Stimulated activated CD8-positive, alpha-beta memory T cell treated with anti-CD3 and anti-CD28 coated beads, Interleukin-7, amount 100 ng/mL, for 48 hours (primary cell): ENCODE measurements at places on chromosomes 3 and 15.
A peak's percentile ranks its signal among the peaks of the same experiment; 100 is the strongest.

DNA sequence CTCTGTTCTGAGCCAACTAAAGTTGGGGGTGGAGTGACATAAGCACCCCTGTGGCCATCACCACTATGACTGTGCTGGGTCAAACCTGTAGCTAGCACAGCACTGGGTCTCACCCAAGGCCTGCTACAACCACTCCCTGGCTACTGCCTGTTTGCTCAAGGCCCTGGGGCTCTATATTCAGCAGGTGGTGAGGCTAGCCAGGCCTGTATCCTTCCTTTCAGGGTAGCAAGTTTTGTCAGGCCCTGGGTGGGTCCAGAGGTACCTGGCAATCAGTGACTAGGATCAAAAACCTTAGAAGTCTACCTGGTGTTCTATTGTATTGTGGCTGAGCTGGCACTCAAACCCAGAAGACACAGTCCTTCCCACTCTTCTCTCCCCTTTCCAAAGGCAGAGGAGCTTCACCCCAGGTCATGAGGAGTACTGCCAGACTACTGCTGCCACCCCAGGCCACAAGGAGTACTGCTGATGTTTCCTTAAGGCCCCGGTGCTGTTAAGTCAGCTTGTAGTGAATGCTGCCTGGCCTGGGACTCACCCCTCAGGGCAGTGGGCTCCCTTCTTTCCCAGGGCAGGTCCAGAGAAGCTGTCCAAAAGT lies 170.8 kb downstream of the IGSF11 start:
- DNase-seq = no peak

DNA sequence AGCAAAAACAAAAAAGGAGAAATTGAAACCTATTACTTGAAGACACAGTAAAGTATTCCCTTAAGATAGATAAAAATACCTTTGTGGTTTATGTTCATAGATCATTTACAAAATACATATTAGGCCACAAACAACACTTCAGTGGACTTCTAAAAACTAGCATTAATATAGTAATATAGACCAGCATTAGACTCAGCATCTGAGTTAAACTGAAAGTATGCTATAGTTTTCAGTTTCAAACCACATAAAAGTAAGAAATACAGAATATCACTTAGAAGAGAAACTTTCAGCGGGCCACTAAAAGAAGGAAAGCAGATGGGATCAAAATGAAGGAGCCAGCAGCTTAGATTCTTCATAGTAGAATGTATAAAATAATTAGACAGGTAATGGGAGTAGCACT lies 86.6 kb downstream of the MSL2 start:
- DNase-seq = no peak

GRCh38 chr15:81183439-81183775 lies 13.3 kb upstream of the IL16 start:
- DNase-seq = no peak

DNA sequence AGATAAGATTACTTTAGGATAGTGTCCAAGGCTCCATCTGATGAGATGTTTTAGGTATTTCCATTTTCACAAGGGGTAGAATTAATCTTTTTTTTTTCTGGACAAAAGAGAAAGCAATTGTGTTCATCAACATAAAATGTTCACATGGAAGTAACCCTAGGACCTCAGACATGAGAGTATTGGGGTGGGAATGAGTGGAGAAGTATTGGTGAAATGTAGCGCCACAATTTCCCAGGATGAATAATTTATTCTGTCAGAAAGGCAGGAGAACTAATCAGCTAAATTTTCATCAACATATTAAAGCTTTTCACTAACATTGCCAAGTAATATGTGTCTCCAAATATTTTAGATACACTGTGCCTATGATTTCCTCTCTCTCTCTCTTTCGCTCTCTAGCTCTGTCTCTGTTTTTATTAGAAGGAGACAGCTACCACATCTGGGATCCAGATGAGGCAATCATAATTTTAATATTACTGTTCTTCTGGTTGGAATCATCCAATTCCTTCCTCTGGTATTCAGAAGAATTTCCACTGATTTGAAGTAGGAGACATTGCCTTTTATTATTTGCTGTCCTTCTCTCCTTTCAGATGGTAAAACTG lies 21.6 kb upstream of the ZNF280D start:
- no peak for DNase-seq

- no peak for DNase-seq
Measured at GRCh38 chr15:88995449-88995848, 82.3 kb upstream of the MFGE8 start.

- DNase-seq = no peak
Measured at GRCh38 chr15:74221399-74222239, 14.5 kb upstream of the CCDC33 start.

- DNase-seq = no peak
Measured at GRCh38 chr3:122343654-122344053, 18.6 kb downstream of the CSTA start.

- peak; percentile 30 for DNase-seq
Measured at GRCh38 chr15:60392601-60392985, 5.2 kb downstream of the ANXA2 start.

GRCh38 chr3:58609990-58610389 lies 32.8 kb upstream of the FAM107A start:
- DNase-seq = no peak

DNA sequence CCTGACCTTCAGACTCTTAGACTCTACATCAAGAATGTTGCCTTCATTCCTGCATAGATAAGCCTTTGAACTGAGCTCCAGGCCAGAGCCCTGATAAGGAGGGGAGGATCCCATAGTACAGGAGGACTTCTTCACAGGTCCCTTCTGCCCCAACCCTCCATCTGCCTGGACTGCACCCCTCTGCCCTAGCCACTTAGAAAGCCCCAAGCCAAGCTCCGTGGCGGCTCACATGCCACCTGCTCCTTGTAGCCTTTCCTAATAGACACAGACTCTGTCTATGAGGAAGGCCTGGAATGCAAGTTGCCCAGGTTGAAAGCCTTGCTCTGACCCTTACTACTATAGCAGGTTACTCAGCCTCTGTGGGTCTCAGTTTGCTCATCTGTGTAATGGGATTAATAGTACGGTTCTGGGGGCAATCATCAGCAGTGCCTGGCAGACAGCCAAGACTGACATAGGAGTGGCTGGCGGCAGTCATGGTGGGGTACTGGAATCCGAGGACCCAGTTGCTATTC lies 11.6 kb downstream of the PCSK6 start:
- no peak for DNase-seq

- no peak for DNase-seq
Measured at GRCh38 chr3:169305460-169305859, 358.1 kb downstream of the MECOM start.

- peak; percentile 56 for DNase-seq
Measured at GRCh38 chr3:46098319-46098761, 71.1 kb upstream of the XCR1 start.

DNA sequence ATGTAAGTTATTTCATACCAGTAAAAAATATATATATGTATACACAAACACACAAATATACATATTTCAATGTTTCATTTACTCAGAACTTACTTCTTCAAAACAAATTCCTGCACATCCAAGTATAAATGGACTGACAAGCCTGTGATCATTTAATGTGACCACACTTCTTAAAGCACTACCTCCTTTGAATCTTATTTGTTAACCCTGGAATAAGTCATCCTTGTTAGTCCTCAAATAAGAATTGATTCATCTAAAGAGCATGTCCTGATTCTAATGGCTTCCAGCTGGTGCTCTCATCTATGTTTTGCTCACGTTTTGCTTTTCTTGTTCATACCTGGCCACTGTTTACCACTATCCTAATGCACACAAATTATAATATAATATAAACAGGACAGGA lies 103.9 kb upstream of the UBP1 start:
- no peak for DNase-seq

DNA sequence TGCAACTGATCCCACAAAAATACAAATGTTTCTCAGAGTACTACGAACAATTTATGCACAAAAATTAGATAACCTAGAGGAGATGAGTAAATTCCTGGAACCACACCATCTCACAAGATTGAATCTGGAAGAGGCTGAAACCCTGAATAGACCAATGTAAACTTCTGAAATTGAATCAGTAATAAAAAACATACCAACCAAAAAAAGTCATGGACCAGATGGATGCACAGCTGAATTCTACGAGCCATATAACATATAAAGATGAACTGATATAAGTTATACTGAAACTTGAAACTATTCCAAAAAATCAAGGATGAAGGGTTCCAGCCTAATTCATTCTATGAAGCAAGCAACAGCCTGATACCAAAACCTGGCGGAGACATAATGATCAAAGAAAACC lies 336.3 kb downstream of the PYDC2 start:
- no peak for DNase-seq

DNA sequence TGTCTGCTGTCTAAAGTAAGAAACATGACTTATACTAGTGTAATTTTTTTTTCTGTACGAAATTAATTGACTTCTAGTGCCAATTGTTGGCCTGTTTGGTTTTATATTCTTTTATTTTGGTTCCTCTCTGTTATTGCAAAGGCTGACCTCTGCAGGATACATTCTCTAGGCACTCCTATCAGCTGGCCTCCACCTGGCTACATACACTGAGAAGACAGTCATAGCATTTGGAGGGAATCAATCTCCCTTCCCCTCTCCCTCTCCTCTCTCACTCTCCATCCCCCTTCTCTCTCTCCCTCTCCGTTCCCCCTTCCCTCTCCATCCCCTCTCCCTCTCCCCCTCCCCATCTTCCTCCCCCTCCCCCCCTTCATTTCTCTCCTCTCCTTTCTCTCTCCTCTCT lies 116.7 kb downstream of the MCTP2 start:
- no peak for DNase-seq

- DNase-seq = no peak
Measured at GRCh38 chr3:30221619-30222018, 384.8 kb upstream of the TGFBR2 start.

GRCh38 chr15:96381463-96381862 lies 51.0 kb downstream of the NR2F2 start:
- no peak for DNase-seq

- no peak for DNase-seq
Measured at GRCh38 chr3:46845397-46845859, 17.8 kb downstream of the MYL3 start.

- no peak for DNase-seq
Measured at GRCh38 chr3:55607844-55608243, 120.7 kb upstream of the WNT5A start.

- no peak for DNase-seq
Measured at GRCh38 chr15:52288051-52288942, 7.3 kb downstream of the MYO5C start.

- DNase-seq = peak; percentile 16
Measured at GRCh38 chr3:3798631-3799113, 559 bp upstream of the LRRN1 start.

DNA sequence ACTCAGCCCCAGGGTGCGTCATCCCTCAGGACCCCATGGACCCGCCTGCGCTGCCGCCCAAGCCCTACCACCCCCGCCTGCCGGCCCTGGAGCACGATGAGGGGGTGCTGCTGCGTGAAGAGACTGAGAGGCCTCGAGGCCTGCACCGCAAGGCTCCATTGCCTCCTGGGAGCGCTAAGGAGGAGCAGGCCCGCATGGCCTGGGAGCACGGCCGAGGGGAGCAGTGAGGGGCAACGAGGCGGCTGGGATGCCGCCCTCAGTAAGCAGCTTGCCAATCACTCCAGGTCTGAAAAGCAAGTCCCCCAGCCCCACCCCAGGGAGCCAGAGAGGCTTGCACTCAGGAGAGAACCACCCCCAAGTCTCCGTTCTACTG lies 3.8 kb upstream of the MANF start:
- no peak for DNase-seq

GRCh38 chr3:181694805-181695660 lies 16.7 kb upstream of the SOX2 start:
- DNase-seq = no peak

- DNase-seq = no peak
Measured at GRCh38 chr15:40323953-40324937, 753 bp downstream of the INAFM2 start.

DNA sequence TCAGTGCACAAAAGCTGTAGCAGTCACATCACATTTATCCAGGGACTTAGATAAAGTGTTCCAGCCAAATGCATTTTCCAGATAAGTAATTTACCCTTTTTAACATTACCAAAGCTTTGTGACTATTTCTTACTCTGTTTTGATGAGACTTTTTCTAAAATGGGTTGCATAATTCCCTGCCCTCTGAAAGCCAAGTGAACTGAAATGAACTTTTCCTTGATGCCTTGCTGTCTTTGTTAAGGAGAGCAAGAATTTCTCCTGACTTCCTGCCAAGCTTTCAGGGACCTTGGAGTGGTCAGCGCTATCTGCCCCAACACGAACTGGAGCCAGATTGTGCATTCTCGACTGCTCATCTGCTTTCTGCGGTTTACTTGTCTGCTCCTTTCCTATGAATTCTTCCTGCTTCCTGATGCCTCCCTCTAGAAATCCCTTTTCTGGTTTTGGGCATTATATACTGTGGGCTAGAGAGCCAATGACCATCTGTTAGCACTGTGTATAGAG lies 34.8 kb downstream of the EIF4E3 start:
- no peak for DNase-seq

DNA sequence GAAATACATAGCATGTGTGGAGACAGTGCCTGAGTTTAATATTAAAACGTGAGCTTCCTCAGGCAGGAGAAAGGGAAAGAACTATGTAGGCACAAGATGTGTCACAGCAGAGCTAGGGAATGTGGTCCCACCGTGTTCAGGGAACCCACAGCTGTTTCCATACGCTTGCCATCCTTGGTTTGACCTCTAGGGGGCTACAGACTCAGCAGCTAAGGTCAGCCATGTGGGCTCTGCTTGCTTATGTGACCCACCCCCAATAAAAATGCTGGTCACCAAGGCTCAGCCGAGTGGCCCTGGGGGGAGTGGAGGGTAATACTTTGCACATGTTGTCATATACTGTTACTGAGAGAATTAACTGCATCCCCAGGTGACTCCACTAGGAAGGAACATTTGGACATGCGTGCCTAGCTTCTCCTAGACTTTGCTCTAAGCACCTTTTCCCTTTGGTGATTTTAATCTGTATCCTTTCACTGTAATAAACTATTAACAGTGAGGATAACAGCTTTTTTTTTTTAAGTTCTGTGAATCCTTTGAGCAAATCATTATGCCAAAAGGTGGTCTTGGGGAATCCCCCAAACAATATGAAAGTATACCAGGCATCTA lies 3.3 kb downstream of the TUBGCP5 start:
- DNase-seq = peak; percentile 15

DNA sequence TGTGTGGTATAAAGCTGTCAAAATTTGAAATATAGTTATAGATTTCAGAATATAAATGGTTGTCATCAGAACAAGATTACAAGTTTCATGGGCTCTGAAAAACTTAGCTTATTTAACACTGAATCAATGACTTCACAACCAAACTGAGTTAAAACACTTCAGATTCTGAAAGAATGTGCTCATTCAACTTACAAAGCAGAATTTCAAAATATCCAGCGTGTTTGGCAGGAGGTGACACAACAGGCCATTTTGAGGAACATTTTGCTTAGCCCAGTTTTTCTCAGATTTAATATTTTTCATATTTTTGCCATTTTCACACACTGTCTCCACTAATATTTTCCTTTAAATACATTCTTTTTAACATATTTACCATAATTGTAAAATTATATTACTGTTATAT lies 781.1 kb downstream of the TUSC7 start:
- no peak for DNase-seq

- DNase-seq = no peak
Measured at GRCh38 chr3:4680227-4680691, 187.1 kb downstream of the ITPR1 start.
